ENCODE measurements at places on chromosomes 6 and 20.

- peak; percentile 20 for DNase-seq
Measured at GRCh38 chr20:52129611-52130010, 62.0 kb downstream of the ZFP64 start.

GRCh38 chr20:36243726-36244125 lies 7.4 kb downstream of the AAR2 start:
- DNase-seq = no peak

DNA sequence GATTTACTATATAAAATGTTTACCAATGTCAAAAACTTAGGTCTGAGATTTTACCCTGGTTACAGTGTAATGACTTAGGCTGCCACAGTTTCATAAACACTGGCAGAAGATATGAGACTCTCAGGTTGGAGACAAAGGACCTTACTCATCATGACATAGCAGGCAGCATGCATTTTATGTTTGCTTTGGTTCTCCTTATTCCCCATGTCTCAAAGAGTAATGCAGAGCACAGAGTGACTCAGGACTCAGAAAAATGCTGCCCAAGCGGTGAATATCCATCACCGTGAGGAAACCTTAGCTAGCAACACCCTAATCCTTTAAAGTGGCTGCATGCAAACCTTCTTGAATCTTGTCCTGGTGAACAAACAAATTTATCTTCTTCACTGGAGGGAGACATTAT lies 112.1 kb upstream of the EYS start:
- no peak for DNase-seq

GRCh38 chr6:96542702-96543101 lies 20.2 kb upstream of the FHL5 start:
- no peak for DNase-seq

GRCh38 chr6:124389127-124389526 lies 573.1 kb upstream of the RNF217 start:
- DNase-seq = no peak

DNA sequence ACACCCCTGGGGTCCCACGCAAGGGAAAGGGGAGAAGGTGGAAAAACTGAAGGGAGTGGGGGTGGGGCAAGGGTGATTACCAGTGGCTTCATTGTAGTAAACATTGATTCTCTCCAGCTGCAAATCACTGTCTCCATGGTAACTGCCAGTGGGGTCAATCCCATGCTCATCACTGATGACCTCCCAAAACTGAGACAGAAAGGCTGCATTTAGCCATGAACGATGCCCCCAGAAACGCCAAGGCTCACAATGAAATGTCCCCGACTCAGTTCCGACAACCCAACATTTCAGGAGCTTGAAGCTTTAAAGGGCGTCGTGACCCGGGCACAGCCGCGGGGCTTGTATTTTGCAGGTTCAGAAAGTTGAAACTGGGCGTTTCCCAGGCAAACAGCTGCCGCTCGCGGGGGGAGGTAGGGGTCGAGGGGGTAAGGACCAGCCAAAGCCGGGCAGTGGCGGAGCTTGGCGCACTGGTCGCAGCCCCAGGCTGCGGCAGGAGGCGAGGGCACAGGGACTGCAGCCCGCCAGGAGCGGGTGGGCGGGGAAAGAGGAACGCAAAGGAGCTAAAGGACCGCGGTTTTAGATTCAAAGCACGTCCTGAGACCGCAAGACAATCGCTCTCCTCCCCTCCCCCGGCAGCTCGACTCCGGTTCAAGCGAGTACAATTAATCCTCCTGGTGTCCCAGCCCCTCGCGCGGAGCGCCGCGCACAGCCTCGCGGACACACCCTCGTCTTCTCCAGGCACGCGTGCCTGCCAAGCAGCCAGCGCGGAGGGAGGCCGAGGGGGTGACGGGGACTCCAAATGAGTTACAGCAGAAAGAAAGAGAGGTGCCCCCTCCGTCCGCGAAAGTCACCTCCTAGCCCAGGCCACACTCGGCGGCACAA lies 731 bp downstream of the TUBB2B start:
- no peak for DNase-seq

DNA sequence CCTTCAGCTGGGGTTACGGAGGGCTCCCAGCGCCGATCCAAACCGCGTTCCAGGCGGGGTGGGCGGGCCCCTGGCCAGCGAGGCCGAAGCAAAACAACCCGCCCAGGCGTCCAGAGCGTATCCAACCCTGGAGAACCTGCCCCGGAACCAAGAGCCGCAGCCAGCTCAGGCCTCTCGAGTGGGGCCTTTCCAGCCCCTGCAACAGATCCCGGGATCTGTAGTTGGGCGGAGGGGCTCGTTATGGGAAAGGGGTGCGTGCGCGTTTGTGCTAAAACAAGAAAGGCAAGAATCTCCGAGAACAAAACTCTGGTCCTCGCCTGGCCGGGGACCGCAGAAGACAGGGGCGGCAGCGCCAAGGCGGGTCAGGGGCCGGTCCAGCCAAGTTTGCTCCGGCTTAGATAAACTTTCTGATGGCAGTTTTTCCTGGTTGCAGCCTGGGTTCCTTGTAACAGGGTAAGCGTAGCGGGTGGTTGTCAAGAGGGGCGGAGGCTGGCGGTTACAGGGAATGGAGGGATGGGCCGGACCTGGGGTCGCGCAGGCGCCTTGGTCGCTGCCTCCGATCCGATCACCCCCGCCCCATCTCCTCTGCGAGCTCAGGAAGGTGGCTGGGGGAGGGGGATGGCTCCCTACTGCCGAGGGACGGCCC lies 448 bp upstream of the RIN2 start:
- peak; percentile 91 for DNase-seq

Data from AG10803 (cell line).